Activated naive CD4-positive, alpha-beta T cell treated with anti-CD3 and anti-CD28 coated beads, Interleukin-2, amount 10 ng/mL, durations not matched to agents 7 days and 5 days (primary cell): ENCODE measurements at places on chromosomes 2 and 18.

DNA sequence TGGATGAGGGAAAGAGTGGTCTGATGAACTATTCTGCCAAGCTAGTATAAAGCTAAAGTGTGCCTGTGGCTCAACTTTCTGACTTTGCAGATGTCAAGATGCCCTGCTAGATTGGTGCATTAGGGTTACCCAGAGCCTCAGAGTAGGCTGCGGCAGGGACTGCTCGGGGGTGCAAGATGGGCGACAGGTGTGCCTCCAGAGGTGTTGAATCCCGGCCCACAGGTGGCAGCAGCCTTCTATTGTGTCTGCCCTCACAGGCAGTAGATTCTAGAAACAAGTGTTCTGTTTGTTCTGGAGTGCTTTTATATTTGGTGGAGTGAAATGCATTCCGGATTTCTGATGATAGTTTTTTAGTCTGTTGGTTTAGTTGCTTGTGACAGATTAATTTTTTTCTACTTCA, 131.6 kb upstream of the IL1R2 start:
- DNase-seq: no peak

DNA sequence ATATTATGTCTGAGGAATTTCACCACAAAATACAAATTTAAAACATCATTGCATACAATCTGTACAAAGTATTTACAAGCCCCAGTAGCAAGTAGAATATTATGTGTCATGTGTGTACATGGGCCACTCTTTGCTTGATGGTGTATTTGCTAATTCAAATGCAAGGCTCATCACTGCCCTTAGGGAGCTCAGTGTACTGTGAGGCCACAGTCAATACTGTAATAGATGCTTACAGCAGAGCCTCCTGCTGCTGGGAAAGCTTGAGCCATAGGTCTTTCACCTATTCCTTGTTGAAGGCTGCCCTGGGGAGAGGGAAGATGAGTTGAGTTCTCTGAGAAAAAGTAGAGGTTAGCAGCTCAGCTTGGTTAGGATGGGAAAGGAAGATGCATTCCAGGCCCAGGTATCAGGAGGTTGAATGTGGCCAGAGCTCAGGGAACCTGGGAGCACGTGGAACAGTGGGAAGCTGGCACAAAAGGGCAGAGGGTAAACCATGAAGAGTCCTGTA, 189.6 kb downstream of the LRP1B start:
- DNase-seq: no peak

DNA sequence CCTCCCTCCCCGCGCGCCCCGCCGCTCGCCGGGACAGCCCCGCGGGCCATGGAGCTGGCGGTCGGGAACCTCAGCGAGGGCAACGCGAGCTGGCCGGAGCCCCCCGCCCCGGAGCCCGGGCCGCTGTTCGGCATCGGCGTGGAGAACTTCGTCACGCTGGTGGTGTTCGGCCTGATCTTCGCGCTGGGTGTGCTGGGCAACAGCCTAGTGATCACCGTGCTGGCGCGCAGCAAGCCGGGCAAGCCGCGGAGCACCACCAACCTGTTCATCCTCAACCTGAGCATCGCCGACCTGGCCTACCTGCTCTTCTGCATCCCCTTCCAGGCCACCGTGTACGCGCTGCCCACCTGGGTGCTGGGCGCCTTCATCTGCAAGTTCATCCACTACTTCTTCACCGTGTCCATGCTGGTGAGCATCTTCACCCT, 865 bp downstream of the GALR1 start:
- no peak for DNase-seq

DNA sequence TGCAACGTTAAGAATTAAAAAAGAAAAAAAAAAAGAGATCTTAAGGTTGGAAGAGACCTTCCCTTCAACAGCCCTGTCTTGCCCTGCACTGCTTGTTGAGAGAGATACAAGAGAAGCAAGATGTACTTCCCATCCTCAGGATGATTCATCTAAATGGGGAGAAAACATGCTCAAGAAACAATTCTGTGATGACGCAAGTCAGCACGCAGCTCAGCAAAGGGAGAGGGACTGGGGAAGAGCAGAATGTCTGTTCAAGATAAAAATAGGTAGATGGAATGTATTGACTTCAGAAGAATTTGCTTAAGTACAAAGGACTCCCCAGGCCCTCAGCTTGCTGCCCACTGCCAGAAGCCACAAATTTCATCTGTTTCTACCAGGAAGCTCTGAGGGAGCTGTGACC, 198.2 kb upstream of the SPRED2 start:
- no peak for DNase-seq

DNA sequence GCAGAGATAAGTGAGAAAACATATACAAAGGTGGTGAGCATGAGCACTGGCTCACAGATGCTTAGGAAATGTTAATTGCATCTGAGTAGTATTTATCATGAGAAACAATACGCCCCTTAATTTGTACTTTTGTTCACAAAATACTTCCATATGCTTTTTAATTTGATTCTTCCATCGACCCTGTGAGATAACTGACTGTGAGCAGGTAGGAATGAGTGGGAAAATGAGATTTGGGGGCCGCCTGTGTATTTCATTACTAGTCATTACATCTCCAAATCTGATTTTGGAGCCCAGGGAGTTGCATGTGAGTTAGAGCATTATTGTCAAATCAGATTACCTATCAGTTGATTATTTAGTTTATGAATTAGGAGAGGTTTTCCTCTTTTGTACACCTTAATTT, 36.7 kb upstream of the NPC1 start:
- no peak for DNase-seq

DNA sequence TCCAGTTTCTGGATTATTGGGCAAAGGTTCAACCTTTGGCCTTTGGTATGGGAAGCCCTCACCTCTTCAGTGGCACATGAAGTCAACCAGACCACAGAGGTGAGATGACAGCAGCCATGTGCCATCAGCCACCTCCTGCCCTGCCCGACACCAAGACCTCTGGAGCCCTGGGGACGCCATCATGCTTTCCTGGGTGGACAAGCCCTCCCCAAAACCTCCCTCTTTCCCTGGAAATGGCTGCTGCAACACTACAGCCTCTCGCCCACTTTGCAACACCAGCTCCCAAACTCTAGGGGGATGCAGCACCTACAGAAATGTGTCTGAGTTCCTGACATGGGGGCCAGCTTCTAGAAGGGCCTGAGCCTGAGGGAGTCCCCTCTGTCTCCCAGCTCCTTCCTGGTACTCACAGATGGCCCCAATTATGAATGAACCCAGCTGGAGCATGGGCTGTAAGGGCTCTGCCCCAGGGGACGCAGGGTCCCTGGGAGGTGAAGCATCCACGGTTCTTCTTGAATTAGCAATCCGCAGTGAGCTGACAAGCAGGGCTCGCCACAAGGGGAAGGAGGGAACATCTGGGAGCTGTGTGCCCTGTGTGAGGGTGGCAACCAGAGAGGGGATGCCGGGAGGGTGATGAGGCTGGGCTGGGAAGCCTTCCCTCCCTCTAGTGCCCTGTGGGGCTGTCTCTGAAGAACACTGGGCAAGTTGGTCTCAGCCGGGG, 268.5 kb upstream of the HDAC4 start:
- no peak for DNase-seq

DNA sequence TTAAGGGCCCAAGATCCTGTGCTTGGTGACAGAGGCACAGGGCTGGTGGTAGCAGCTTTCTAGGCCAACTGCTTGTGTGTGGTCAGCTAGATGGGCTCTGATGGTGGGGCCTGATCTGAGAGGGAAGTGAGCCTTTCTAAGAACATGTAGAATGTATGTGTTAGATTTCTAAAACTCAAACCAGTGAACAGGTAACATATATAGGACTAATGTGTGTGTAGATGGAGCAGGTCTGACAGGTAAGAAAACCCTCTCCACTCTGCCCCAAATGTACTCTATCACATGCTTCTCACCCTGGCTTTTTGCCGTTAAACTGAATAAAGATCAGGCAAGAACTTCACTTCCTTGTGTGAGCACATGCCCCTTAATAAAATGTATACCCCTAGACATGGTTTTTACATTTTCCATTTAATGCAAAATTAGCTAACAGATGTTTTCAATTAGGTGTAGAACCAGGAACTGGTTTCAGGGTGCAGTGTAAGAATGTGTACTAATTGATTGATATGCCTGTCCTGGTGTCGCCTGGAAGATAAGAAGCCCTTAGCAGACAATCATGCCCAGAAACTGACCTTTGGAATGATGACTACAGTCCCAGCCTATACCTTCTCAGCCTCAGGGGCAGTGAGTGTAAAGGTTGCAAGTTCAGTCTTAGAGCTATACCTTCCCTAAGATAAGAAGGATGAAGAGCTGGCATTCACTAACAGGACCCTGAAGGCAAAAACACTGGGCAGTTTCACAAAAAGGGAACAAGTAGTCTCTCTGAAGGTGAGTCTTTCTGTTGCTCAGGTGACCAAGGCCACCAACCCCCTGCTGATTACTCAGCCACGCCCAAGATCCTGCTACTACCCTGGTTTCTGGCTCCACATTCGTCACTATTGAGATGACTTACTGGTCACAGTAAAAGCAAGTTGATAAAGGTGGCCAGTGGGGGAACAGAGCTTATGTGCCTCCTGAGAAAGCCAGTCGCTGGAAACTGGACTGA, 71.2 kb downstream of the SPATS2L start:
- DNase-seq: no peak
